ENCODE measurements at places on chromosomes 12 and 14.

DNA sequence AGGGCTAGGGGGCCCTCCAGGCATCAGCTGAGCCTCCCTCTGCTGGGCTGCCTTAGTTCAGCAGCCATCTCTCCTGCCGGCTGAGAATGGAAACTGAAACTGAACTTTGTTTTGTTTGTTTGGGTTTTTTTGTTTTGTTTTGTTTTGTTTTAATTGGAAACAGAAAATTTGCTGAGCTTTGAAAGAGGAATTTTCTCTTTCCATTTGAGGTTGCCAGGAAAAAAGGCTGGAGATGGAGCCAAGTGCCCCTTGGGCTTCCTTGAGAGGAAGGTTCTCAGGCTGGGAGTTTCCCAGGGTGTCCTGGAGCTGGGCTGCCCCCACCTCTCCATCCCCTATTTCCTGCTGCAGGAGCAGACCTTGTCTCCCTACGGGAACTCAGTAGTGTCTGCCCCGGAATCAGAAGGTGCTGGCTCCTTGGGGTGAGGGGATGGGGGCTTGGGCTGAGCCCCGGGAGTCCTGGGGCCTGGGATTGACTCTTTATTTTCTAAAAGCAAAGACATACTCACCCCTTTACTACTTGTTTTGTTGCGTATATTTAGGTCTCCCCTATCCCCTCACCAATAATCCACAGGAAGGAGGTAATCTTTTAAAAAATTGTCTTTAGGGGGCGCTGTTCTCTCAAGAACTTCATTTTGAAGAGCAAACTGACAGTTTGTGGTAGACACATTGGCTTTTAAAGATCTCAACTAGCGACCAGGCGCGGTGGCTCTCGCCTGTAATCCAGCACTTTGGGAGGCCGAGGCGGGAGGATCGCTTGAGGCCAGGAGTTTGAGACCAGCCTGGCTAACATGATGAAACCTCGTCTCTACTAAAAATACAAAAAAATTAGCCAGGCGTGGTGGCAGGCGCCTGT lies 21.3 kb upstream of the OASL start:
- DNase-seq: no peak

- DNase-seq: no peak
Observed at GRCh38 chr14:73153272-73153671, 17.0 kb downstream of the PSEN1 start.

- DNase-seq: no peak
Observed at GRCh38 chr12:64036414-64036813, 185.7 kb downstream of the KICS2 start.

DNA sequence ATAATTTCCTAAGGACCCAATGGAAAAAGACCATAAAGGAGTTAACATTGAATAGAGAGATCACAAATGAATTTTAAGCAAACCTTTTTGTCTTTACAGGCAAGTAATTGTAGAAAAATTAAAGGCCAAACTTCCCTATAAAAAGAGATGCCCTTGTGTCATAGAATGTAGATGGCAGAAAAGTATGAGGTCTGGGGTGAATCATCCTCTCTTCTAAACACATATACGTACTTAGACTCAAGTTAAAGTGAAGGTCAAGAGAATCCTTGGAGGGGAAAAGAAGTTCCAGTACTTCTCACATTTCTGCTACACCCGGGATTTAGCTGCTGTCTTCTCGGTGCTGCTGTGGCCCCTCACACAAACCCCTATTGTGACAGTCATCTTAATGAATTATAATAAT lies 116.2 kb upstream of the ARID2 start:
- DNase-seq: no peak

- DNase-seq: no peak
Observed at GRCh38 chr14:21016413-21017190, 8.3 kb downstream of the NDRG2 start.

GRCh38 chr12:82314406-82314892 lies 43.7 kb downstream of the CCDC59 start:
- DNase-seq: no peak

GRCh38 chr12:98653866-98654493 lies 8.9 kb downstream of the APAF1 start:
- no peak for DNase-seq

DNA sequence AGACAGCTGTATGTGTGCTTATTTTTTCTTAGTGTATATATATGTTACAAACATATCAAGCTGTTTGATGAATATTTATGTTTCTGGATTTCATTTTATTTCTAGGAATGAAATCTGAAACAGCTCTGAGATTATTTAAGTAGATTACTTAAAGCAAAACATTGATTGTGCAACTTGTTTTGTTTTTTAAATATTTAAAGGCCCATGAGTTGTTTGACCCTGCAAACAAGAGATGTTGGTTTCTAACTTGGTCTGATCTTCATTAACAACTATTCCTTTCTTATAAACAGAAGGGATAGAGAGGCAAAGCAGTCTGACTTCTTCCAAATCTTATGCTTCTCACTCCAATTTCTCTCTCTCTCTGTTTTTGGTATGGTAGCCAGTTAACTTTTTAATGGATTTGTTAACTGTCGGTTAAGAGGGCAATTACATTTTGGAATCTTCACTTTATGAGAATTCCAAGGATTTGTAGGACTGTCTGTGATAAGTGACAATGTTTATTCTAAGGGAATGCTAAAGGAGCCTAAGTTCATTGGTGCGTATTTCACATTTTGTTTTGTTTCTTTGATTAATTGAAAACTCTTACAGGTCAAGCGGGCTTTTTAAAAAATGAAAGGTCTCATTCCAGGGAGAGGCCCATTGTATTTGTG lies 102.6 kb upstream of the HMGA2 start:
- DNase-seq: no peak

DNA sequence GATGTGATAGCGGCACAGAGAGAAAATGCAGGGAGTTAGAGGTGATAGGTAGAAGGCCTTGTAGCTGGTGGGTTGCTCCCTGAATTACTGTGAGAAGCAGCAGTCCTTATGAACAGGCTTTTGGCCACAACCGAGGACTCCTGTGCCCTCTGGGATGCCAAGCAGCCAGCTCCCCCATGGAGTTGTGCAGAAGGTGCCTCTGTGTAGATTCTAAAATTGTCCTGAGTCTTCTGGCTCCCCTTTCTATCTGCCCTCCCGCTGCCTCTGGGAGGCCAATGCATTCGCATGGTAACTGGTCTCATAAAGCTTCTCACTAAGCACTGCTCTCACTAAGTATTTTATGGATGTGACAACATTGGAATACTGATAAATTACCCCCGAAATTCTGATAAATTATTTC lies 16.1 kb upstream of the SUSD6 start:
- no peak for DNase-seq

- DNase-seq: no peak
Observed at GRCh38 chr14:96287856-96288255, 31.8 kb downstream of the BDKRB1 start.

- no peak for DNase-seq
Observed at GRCh38 chr14:101839236-101839635, 77.7 kb downstream of the PPP2R5C start.

GRCh38 chr12:98106031-98106683 lies 409.2 kb upstream of the TMPO start:
- DNase-seq: no peak

GRCh38 chr12:121222847-121223246 lies 12.9 kb downstream of the P2RX4 start:
- DNase-seq: no peak

DNA sequence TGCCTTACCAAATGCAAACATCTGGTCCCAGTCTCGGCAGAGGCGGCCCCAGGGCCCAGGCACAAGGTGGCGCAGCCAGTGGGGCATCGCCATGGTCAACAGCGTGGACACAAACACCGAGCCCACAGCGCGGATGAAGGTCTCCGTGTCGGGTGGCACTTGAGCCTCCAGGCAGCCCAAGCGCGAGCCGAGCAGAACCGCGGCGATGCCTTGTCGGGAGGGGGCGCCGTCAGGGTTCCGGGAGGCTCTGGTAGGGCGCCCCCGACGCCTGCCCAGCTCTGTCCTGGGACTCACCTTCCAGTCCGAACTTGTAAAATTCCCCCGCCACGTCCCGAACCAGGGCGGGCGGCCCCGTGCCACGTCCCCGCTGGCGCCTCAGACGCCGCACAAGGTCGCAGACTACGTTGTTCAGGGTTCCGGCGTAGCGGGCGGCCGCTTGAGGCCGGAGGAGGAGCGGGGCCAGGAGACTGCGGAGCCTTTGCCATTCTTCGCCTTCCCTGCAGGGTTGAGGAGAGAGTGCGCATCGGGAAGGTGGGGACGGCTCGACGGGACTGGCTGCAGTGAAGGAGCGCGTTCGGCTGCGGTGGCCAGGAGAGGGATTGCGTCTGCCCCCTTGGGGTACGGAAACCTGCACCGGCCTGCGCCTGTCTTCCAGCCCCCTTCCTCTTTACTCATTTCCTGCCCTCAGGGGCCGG lies 1.7 kb downstream of the CYP27B1 start:
- no peak for DNase-seq

DNA sequence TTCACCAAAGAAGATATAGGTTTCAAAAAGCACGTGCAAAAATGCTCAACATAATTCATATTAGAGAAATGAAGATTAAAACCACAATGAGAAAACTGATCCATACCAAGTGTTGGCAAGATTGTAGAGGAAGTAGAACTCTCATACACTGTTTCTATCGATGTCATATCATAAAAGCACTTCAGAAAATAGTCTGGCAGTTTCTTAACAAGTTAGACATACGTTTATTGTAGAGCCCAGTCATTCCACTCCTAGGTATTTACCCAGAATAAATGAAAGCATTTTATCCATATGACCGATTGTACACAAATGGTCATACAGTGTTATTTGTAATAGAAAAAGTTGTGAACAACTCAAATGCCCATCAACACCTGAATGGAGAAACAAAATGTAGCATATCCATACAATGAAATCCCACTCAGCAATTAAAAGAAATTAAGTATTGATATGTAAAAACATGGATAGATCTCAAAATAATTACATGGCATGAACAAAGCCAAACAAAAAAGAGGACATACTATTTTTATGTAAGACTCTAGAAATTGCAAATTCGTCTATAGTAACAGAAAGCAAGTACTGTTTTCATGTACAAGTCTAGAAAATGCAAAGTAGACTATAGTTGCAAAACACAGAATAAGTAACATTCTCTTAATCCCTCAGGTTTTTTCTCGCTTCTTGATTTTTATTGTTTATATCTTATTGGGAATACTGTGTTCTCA lies 41.0 kb downstream of the USP15 start:
- DNase-seq: no peak

DNA sequence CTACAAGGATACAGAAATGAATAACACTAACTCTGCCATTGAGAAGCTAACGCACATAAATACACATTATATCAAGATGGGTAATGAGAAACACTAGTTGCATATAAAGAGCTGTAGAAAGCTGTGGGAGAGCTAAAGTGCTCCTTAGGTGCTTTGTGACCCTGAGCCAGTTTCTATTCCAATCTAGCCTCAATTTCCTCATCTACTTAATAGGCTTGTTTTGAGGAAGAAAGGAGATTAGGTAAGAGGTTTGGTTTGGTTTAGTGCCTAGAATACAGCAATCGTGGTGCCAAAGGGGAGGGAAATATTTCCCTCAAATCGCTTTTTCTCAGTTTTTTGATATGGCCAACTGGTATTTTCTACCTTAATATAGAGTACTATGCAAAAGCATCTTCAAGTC lies 994 bp downstream of the SRP54 start:
- DNase-seq: no peak

GRCh38 chr12:607541-608001 lies 55.7 kb downstream of the NINJ2 start:
- DNase-seq: no peak

GRCh38 chr14:76352639-76353281 lies 23.2 kb upstream of the ESRRB start:
- DNase-seq: no peak

- DNase-seq: no peak
Observed at GRCh38 chr14:95468448-95469133, 47.9 kb downstream of the SYNE3 start.

- DNase-seq: no peak
Observed at GRCh38 chr12:83996671-83997070, 915.9 kb downstream of the SLC6A15 start.

DNA sequence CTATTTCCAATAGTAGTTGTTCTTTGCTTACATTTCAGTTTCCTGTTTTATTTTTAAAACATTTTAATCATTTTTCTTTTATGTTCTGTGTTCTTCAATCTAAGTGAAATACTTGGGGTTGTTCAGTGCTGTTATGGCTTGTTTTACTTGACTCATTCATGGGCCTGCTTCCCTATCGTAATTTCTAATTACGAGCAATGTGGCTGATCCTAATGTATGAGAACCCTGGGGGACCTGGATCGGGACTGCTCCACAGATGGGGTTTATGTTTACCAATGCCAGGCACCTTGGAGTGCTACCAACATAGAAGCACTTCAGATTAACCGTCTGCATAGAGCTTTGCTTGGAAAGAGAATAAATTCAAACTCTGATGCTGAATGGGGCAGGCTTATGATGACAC lies 29.8 kb downstream of the TECPR2 start:
- DNase-seq: no peak

DNA sequence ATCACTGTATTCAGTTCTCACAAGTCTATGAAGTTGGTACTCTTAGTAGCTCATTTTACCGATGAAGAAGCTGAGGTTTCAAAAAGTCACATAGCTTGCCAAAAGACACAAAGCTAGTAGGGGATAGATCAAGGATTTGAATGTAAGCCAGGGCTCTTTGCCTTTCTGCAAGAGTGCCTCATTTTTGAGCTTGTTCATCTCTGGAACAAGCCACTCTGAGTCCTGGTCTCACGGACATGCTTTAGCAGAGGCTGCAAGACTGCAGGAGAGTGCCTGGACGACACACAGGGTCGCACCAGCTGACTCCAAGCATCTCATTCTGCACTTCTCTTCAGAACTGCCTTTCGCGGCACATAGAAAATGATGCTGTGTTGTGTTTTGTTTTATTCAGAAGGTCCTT lies 3.7 kb downstream of the NUAK1 start:
- DNase-seq: no peak
